Epithelial cell of proximal tubule (primary cell): ENCODE measurements at places on chromosomes 5 and 9.

- no peak for DNase-seq
These were observed 6.8 kb downstream of the RASEF start for GRCh38 chr9:83056174-83056573.

GRCh38 chr9:87115785-87116184, 168.5 kb upstream of the GAS1 start:
- no peak for DNase-seq

- DNase-seq = no peak
These were observed 212.4 kb upstream of the C9orf72 start for GRCh38 chr9:27785714-27786100.

- DNase-seq = no peak
These were observed 26.2 kb upstream of the SHC3 start for GRCh38 chr9:89204801-89205200.

DNA sequence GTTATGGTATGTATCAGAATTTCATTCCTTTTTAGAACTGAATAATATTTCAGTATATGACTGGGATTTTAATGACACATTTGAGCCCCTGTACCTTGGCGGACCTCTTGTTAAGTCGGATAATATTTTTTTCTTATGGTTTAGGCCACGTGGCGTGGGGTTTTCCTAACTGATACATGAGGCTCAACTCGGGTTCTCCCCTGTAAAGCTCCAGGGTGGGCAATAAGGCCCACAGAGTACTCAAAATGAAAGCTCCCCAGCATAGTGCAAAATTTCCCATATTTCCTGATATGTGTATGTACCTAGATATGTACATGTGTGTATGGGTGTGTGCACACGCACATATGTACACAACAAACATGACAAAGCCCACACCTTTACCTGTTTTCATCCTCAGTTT, 24.5 kb downstream of the TICAM2 start:
- no peak for DNase-seq

DNA sequence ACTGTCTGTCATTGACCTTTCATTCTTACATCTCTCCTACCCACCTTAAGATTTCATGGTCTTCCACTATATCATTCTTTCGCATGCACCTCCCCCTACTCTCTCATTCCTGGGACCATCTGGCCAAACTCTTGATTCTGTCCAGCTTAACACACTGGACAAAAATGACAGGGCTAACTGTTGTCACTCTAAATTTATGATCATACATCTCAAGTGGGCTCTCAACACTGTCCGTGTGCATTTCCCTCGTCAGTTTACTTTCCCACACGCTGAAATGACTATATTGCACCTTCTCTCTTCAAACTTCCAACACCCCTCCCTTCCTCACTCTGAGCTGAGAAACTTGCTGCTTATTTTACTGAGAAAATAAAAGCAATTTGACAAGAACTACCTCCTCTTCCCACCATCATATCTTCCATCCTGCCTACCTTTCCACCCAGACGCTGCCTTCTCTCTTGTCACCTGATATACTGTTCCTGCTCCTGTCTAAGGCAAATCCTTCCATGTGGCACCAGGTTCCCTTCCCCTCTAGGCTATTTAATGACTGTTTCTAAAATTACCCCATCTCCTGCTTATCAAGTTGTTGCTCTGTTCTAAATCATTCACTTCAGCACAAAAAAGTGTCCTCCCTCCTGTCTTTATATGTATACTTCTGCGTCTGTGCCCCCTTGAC, 8.1 kb upstream of the KLF9 start:
- no peak for DNase-seq

DNA sequence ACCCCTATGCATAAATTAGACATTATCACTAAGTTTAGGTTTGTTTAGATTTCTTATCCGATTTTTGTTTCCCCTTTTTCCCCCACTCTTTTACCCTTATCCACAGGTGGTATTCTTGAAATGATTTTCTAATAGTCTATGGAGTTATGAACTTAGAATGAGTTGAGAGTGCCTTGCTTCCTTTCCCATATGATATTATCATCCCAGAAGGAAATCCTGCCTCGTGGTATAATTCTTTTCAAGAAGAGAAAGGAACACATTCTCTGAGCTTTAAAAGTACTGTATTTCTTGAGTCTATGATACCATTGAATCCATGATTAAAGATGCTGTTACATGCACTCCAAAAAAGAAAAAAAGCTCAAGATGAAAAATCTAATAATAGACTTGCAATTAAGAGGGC, 76.9 kb upstream of the ADAMTSL1 start:
- no peak for DNase-seq
